NCI-H748 treated with DMSO at 0.1 percent for 48 hours (cell line): ENCODE measurements at places on chromosomes 2 and 18.

DNA sequence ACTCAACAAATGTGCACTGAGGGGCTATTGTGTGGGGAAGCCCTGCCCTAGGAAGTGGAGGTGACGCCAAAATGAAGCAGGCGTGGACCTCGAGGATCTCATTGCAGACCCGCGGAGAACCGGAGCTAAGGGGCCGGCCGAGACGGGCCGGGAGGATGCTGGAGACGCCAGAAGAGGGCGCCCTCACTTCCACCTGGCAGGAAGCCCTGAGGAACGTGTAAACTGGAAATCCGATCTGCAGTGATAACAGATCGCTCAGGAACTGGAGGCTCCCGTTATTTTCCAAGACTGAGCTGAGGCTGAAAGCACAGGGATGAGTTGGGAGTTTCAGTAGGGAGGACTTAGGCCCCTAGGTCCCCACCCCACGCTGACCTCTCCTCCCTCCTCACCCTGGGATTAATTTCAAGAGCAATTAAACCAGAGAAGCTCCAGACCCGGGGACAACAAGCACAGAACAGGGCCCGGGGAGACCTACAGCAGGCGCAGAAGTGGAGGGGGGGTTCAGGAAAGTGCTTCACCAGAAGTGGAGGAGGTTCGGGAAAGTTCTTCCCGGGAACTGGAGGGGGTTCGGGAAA lies 7.7 kb upstream of the COL6A3 start:
- DNase-seq: peak; percentile 26

GRCh38 chr2:233439191-233439590 lies 84.9 kb downstream of the DGKD start:
- no peak for DNase-seq

- no peak for DNase-seq
These were observed 21.7 kb downstream of the TFPI start for GRCh38 chr2:187532333-187533120.

GRCh38 chr2:54103454-54104314 lies 11.7 kb upstream of the ACYP2 start:
- no peak for DNase-seq

DNA sequence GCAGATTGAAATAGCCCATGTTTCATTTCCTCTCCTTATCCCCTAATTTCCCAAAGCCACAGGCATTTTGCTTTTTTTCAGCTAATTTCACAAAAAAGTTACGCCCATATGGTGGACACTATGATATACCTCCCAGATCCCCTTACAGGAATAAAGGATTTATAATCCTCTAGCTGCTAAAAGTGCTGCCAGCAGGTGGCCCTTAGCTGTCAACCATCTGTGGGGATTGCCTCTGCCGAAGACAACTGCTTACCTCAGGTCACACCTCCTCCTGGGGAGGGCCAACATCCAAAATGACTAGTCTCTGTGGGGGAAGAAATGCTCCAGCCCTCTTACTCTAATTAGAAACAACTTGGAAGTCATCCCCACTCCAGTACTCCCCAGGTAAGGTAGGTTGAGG lies 61.0 kb upstream of the EPB41L3 start:
- no peak for DNase-seq

DNA sequence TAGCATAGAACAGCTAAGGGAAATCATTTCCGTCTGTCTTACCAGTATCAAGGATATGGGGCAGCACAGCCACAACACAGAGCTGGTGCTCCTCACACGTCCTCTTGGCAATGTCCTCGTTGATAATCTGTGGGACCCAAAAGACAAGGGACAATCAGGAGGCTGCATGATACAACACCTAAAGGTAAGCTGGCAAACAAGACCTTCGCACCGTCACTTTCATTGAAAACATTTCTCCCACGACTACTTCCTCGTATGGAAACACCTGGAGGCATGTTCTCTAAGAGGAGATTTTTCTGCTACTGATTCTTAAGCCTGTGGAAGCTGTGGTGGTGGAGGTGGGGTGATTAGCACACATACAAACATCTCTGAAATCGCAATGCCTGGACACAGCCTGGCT lies 23.7 kb downstream of the PDIA6 start:
- no peak for DNase-seq

GRCh38 chr2:67455219-67456142 lies 58.3 kb downstream of the ETAA1 start:
- DNase-seq: no peak

DNA sequence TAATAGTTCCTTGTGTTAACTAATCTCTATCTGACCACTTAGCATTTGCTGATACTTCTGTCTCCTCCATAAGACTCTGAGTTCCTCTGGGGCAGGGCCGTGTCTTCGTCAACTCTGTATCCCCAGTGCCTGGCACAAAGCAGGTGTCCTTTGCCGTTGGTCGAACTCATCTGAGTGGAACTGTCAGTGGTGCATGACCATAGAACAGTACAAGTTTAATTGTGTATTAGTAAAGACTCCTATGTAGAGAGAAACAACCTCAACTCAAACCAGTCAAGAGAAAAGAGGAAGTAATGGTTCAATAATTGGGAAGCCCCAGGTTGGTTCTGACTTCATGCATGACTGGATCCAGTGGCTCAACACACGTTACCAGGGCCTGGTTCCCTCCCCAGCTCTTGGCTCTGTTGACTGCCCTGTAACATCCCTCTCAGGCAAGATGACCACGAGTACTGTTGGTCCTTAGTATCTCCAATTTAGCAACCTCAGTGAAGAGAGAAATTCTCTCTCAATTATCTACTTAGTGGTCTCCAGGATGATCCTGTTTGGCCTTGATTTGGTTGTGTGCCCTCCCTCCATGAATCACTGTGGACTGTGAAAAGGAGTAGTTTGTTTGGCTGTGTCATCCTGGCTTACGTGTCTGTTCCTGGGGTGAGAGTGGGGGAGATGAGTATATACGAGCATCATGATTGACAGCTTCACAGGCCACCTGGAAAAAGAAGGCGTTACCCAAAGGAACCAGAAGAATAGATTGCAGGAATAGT lies 58.5 kb upstream of the MSH6 start:
- no peak for DNase-seq

- DNase-seq: no peak
These were observed 64.4 kb downstream of the LONRF2 start for GRCh38 chr2:100257939-100258338.

DNA sequence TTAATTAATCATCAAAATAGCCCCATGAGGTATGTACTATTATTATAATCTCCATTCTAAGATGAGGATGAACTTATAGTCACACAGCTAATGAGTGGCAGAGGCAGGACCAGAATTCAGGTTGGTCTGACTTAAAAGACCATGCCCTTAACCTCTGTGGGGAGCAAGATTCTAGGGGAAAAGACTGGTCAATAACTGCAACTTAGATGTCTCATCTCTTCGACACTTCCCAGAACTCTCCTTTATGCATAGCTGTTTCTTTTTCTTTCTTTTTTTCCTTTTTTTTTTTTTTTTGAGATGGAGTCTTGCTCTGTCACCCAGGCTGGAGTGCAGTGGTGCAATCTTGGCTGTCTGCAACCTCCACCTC lies 66.3 kb upstream of the RTN4 start:
- no peak for DNase-seq

DNA sequence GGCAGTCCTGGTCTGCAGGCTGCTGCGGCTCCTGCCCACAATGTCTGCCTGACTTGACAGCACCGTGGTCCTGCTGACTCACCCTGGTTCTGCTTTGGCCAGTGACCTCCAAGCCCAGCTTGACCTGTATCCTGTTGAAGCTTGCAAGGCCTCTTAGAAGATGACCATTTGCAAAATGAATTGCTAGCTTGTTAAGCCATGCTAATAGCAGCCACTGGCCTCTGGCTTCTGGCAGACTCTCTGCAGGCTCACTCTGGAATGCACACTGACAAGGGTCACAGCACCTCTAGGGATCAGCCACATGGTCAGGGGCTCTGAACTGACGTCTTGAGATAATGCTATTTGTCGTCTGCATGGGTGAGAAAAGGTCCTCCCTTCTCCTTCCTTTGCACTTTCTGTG lies 25.9 kb downstream of the CNGA3 start:
- no peak for DNase-seq

DNA sequence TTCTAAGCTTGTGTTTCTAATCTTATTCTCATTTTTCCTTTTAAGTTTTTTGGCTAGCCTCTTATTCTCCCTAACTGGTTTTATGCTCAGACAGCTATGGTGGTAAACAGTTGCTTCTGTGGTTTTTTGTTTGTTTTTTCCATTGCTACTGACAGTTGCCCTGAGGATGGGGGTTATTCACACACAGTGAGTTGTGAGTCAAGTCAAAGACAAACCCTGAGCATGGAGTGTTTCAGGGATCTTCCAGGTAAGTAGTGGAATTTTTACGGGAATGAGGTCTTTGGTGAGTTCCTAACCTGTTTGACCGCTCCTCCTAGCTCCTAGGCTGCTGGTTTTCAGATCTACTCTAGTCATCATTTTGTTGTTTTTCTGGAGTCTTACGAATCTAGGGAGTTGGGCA lies 162.8 kb downstream of the ZNF407 start:
- no peak for DNase-seq

GRCh38 chr2:215832791-215833190 lies 180.6 kb downstream of the MREG start:
- DNase-seq: no peak

DNA sequence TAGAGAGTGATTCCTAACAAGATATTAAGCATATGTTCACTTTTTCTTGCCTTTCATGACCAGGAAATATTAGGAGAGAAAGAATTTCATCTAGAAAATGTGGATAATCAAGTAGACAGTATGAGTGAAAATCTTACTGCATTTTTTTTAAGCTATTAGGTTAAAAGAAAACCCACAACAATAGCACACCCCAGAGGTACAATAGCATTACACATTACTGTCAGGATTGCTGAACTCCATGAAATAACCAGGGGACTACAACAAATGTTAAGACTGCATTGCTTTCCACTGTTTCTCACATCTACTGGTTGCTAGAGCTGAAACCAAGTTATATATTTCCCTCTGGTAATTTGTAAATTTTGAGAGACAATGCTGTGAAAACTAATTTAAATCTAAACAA lies 33.7 kb downstream of the KLF7 start:
- no peak for DNase-seq

DNA sequence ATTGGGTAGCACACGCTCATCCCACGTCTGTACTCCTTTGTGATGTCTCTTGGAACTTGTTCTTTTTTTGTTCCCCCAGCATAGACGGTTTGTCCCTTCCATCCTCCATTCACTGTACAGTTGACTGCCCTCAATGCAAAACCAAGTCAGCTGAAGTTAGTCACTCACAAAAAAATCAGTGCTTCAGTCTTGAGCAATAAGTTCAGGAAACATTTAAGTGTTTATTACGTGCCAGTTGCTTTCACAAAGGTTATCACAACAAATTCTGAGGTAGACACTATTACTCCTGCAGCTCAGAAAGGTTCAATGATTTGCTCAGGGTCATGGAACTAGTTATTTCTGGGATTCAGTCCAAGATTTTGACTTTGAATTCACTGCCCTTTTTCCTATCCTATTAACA lies 102.2 kb downstream of the PDE1A start:
- no peak for DNase-seq

DNA sequence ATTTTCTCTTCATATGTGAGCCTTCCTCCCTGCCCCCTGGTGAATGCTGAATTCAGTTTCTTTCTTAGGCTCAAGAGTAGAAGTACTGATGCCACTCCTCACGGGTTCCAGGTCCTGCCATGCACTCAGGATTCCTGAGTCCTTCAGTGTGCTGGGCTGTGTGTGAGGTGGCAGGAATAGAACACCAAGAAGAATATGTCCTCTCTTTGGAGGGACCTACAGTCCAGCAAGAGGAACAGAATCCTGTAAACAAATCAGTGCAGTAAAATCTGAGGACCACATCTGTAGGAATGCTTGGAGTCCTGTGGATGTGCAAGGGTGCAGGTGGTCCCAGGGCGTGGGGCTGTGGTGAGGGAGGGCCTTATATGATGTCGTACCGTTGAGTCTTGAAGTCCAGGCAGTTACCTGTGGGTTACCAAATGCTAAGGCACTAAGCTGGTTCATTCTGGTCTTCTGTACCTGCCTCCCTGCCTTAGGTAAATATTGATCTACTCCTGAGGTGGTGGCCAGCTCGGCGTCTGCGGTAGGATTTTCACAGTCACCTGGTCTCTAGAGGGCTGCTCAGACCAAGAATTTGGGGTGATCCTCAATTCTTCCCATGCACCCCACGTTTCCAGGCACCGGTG lies 5.5 kb downstream of the ASAP2 start:
- peak; percentile 25 for DNase-seq

DNA sequence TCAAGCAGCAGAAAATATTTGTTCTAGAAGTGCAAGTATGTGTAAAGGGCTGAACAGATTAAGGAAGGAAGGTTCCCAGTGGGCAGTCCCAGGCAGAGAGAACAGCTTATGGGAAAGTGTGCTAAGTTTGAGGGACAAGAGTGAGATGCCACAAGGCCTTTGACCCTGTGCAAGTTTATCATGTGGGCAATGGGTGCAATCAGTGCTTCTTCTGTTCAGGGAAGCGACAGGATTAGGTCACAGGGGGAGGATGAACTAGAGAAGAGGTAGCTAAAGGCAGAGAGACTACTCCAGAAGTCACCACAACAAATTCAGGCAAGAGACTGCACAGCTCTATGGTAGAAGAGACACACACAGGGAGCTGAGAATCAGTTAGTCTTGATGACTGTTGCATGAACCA lies 44.3 kb downstream of the LPIN2 start:
- no peak for DNase-seq

GRCh38 chr2:215405722-215406581 lies 29.9 kb downstream of the FN1 start:
- DNase-seq: no peak

DNA sequence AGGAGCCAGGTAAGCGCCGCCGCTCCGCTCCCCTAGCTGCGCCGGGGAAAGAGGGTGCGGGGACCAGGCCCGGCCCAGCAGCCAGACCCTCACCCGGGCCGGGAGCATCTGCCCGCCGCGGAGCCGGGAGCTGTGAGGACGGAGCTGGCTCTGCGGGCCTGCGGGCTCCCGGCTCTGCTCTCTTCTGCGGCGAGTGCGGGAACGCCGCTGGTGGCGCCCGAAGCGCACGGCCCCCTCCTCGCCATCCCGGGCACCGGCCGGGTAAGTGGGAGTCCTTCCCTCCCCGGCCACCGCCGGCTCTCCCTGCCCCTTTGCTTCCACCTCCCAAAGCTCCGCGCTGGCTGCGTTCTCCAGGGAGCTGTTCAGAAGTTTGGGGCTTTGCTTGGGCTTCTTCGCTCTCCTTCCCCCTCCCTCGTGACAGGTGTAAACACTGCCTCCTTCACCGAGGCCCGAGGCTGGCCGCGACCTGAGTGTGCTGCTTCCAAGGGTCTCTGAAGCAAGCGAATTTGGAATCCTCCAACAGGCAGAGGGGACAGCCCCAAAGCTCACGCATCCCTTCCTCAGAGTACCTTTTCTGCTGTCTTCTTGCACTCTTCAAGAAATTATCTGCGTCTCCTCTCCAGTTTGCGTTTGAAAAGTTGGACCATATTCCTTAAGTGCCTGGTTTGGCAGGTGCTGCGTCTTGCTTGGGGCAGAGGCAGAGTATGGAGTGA lies 632 bp downstream of the AFTPH start:
- DNase-seq: no peak

DNA sequence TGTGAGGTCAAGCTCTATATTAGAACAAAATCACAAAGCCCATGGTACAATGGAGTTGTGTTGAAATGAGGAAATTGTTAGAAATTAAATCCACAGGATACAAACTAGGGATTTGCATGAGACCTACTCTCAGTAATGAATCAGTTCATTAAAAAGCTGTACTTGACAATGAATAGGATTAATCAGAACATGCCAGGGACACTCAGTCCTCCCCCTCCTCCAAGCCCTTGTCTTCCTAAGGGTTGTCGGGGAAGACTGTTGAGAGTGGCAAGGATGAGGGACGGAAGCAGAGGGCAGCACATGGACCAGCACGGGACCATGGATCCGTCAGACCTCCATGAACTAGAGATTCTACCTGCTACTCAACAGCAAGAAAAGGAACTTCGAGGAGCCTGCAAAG lies 39.8 kb downstream of the SPRED2 start:
- DNase-seq: no peak

- no peak for DNase-seq
These were observed 326.7 kb downstream of the MTX2 start for GRCh38 chr2:176595986-176596385.
